ENCODE measurements at places on chromosomes 3 and 15.

DNA sequence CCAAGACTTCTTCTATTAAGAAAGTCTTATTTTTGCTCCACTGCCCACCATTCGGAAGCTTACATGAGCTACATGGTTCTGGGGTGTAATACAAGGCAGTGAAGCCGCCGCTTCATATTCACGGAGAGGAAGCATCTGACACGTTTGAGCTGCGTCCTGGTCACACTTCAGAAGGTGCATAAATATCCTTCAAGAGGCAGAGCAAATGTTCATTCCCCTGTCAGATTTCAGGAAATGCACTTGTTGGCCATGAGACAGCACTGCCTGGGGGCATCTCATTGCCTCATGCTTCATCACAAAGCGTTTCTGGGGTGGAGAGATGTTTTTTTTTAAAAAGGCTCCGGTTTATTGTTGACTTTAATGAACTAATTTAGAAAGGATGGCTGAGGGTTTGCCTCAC lies 119.9 kb downstream of the CADPS start:
- no peak for DNase-seq

GRCh38 chr3:2870724-2871333 lies 239.3 kb downstream of the IL5RA start:
- DNase-seq, result no peak

GRCh38 chr15:36903922-36904556 lies 196.3 kb downstream of the MEIS2 start:
- no peak for DNase-seq

DNA sequence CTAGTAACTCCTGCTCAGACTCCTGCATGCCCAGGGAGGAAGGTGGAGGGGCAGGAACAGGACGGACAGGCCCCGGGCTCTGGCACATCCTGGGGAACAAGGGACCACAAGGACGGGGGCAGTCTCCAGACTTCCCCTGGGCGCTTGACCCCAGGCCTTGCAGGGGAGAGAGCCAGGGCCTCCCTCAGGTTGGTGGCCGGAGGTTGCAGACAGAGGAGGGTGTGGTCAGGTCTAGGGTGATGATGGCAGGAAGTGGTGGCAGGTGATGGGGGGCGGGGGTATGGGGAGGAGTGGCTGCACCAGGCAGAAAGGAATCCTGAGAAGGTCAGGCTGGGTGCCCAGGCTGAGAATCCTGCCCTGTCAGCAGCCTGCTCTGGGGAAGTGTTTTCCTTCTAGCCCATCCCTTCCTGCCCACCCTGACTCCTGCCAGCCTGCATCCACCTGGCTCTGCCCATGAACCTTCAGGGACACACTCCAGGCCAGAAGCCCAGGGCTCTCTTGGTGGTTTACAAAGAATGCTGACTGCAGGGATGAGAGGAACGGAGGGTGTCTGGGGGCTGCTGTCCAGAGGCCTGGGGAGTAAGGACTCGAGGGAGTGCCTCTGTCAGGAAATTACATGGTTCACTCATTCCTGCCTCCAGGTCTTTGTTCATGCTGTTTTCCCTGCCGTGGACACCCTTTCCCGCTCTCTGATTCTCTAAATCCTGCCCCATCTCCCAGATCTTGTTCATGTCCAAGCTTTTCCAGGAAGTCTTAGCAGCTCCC lies 15.8 kb downstream of the LOXL1 start:
- no peak for DNase-seq

DNA sequence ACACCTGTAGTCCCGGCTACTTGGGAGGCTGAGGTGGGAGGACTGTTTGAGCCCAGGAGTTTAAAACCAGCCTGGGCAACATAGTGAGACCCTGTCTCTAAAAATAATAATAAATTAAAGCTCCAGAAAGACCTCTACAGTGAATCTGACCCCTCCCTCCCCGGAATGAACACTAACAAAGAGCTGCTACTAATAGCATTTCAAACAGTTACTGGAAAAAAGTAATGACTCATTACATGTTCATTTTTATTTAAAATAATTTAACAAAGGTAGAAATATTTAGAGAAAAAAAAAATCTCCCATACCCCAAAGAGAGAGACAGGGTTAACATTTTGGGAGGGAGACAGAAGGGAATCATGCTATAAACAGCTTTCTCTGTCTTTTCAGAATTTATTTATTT lies 2.2 kb upstream of the UBA3 start:
- DNase-seq, result no peak

DNA sequence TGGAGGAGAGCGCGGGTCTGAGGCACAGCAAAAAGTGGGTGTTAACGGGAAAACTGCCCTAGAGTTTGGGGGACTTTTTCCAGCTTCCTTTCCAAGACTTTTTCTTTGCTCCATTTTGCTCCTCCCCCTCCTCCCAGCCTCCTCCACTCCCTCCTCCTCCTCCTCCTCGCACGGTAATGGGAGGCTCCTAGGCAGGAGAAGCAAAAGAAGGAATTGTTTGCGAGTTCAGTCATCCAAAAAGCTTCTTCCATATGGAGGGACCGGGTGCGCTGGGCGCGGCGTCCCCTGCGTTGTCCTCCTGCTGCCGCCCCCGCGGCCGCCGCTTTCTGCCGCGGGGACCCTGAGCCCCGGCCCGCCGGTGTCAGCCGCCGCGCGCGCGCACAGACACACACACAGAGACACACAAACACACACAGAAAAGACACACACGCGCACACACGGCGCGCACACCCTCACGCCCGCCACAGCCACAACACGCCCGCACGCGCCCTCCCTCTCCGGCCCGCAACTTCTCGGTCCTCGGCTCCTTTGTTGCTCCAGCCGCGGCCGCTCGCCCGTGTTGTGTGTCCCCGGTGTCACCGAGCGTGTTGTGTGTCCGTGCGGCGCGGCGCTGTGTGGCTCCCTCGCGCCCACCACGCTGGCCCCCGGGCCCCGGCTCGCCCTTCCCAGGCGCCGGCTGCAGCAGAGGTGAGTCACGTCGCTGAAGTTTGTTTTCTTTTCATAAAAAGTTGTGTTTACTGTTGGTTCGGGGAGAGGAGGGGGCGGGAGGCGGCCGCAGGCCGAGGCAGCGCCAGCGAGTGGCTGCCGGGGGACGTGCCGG lies at the start of gene BOC:
BOC (plus strand) TSS at position 228 of the 820 bp plus-strand sequence. CDS start 38,246 bp downstream, outside the sequence.
- DNase-seq, result peak; percentile 80

- DNase-seq, result no peak
Measured at GRCh38 chr15:79192462-79193036, 90.0 kb upstream of the ANKRD34C start.

- no peak for DNase-seq
Measured at GRCh38 chr3:173044998-173045397, 96.0 kb downstream of the SPATA16 start.

DNA sequence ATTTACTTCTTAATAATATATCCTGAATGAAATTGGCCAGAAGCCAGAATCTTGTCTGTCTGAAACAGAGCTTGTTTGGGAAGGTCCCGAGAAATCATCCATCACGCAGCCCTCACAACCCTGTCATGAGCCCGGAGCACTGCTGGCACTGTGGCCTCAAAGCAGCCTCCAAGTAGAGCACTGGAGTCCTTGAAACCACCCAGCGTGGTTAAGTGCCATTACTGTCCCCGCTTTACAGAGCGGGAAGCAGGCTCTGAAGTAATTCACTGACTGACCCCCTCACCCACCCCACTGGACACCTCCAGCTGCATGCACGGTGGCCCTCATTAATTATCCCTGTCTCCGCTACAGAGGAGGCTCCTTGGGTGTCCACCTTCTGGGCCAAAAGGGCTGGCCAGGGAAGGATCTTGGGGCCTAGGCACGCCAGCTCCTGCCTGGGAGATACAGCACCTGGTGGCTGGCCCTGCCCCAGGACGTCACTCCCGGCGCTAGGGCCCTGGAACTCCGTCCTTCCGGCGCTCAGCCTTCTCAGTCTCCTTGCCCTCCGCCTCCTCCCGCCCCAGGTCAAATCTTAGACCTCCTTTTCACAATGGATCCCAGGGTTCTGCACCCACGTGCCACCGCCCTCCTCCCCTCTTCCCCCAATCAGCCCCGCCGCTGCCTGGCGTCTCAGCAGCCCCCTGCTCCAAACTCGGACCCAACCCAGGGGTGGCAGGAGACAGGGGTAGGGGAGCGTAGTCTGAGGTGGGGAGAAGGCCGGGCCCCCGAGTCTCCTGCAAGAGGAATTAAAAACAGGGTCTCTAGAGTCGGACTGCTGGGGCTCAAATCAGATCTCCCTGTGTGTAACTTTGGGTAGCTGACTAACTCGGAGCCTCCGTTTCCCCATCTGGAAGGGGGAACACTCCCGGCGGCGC lies 1.1 kb downstream of the TKT start:
- peak; percentile 89 for DNase-seq

- no peak for DNase-seq
Measured at GRCh38 chr3:194346621-194347020, 4.5 kb downstream of the CPN2 start.

DNA sequence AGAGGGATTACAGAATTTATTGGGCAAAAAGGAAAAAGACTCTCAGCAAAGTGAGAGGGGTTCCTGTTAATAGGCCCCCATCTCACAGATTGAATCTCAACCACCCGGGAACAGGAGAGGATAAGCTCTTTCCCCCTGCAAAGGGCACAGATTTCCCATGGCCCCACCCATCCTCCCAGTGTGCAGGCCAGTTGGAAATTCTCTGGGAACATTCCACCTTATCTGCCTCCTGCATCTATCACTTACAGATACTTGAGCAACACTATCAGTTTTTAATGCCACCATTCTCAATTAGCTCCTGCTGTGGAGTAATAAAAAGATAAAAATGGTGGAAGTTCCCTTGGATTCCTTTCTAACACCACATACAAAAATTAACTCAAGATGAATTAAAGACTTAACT lies 350.0 kb upstream of the BCHE start:
- DNase-seq, result no peak

- no peak for DNase-seq
Measured at GRCh38 chr3:36812240-36812639, 47.9 kb upstream of the DCLK3 start.

GRCh38 chr3:49498239-49498638 lies 28.2 kb downstream of the DAG1 start:
- DNase-seq, result no peak

DNA sequence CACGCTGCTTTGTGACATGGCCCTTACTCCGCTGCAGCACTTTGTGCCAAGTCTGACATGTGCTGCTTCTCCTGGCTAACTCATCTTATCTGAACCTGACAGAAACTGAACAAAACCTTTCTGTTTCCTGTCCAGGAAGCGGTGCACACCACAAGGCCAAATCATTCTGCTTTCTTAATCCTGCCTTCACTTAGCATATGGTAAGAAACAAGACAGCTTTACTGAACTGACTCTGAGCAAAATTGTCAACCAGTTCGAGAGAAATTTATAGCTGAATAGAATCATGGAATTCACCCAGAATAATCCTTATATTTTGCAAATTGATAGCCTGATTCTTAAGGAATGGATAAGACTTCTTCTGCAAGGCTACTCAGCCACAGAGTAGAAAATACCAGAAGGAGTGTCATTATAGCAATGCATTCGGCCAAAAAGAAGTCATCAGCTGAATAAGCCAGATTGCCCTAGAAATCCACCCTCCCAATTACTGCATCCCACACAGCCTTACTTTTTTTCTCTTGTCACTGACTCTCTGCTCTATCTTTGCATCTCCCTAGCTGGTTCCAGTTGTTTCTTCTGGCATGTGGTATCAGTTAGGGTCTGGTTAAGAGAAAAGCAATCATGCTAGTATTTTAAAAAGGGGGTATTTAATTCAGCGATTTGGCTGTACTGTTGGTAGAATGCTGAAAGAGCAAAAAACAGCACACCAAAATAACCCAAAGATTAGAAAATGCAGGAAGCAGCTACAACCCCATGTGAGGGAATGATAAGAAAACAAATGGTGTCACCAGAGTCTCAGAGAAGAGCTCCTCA lies 41.6 kb upstream of the STRIT1 start:
- DNase-seq, result no peak

DNA sequence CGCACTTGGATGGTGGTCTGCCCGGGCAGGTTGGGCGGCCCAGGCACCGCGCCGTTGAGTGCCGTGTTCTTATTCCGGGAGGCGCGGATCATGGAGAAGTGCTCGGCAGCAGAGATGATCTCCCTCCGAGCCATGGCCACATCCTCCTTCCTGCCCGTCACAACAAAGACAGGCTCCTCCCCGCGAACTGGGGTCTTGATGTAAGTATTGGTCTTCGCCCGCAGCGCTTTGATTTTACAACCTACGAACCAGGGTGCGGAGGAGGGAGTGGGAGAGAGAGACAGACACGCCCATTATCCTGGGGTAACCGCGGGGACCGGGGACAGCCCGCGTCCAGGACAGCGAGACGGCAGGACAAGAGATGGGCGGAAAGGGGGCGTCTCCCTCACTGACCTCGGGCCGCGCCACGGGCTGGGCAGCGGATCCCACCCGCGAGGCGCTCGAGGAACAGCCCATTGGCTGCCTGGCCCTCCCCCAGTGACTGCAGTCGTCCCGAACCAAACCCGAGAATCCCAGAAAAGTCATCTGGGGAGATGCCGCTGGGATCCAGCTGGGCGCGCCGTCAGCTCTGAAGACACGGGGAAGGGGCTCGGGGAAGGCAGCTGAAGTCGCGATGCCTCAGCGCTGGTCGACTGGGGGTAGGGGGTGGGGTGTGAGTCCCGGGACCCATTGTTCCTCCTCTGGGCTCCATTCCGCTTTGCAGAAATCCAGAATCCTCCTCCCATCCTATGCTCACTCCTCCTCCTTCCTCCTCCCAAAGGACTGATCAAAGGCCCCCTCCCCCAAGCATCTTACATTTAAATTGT lies 1.2 kb downstream of the MEX3B start:
- peak; percentile 66 for DNase-seq

DNA sequence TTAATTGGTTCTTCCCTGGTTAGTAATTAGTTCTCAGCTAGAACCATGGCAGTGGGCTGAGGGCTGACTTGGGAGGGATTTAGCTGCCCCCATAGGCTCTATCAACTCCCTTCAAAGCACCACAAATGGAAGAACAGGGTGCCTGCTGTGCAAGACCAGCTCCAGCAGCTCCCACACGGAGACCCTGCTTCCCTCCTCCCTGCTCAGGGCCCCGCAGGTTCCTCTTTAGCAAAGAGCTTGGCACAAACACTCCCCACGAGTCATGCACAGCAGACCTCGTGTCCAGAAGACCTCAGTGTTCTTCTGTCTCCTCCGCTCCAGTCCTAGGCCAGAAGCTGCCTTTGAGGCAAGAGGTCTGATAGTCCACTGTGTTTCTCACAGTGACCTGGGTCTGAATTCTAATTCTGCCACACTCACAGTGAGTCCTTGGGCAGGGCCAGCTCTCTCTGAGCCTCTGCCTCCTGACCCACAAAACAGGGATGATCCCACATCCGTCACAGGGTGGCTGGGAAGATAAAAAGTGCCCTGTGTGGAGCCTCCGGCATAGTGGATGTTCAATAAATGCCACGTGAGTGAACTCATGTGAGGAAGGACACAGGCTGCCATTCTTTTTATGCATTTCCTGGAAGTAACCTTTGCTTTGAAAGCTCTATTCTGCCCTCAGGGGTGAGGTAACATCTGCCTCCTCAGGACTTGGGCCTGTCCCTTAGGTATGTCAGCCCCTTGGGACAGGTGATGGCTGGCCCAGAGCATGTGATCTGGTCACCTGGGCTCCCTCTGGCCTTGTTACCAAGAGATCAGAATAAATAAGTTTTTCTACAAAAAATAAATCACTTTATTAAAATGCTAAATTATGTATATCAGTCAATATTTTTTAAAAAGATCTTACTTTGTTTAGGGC lies 7.6 kb downstream of the RAB6B start:
- no peak for DNase-seq

DNA sequence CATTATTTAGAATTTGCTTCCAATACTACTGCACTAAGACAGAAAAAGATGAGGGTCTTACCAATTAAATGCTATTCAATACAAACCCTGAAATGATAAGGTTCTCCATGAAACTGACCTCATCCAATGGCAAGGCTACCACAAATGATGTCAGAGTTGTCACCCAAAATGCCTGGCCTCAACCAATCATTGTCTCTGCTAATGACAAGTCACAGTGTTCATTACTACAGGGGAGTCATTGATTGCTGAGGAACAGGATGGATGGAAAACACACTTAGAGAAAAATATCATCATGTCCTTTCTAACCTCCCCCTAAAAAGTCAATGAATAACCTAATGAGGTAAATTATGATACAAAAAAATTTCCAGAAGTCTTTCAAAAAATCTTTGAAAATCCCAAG lies 91.0 kb downstream of the FOXP1 start:
- DNase-seq, result no peak

All from pancreas (tissue), 10 donors.